ENCODE measurements at places on chromosomes 12 and 14.
A peak's percentile ranks its signal among the peaks of the same experiment; 100 is the strongest.

- no peak for DNase-seq
These were observed 405.0 kb upstream of the LRFN5 start for GRCh38 chr14:41201696-41202095.

GRCh38 chr12:21615431-21615830 is 10.8 kb upstream of the GYS2 start:
- peak; percentile 7 for DNase-seq

- no peak for DNase-seq
These were observed 37.5 kb downstream of the GALC start for GRCh38 chr14:87955501-87955900.

DNA sequence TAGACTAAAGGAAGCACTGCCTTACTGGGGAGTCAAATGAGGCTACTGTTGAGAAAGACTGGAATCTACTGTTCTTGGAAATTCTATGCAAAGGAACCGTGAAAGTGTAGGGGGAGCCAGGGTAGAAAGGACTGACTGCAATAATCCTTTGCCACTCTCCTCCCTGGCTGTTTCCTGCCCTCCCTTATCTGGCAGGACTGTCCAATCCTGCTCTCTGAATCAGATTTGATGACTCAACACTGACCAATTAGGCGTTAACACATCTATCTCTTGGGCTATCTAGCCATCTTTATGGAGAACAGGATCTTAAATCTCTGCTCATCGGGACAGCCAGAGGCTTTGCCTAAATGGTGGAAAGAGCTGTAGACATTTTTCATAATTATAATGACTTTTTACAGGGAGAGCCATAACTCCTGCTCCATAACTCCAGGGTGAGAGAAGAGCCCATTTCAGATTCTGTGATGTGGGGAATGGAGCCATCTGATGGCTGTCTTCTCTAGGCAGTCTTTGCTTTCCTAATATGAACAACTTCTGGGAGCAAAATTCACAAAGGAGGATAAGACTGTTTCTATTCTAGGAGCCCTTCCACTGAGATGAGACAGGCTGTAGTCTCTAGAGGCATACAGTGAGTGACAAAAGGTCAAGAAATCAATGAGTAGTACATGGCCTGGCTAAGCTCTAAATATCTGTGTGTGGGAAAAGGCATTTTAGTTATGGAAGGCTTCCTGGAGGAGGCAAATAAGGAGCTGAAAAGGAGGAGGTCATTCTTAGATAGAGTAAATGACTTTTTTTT is 68.9 kb upstream of the CISTR start:
- DNase-seq, result no peak

DNA sequence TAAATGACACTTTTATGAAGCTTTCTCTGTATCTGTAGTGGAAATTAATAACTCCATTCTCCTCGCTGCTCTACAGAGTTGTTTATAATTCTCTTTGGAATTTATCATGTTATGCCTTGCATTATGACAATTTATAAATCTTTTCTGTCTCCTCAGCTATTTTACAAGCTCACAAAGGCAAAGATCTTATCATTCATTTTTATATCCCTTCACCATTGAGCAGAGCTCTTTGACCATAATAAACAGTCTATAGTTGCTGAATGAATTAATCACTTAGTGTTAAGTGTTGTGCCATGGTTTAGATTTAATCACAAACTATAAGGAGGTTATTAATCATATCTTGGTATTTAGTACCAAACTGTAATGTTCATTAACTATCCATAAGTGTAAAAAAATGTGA is 126.4 kb downstream of the NAV3 start:
- DNase-seq, result no peak

Data from stimulated activated CD8-positive, alpha-beta memory T cell treated with anti-CD3 and anti-CD28 coated beads, Interleukin-4, amount 100 ng/mL, for 1 hour (primary cell).